ENCODE measurements at places on chromosomes 16 and 17.

DNA sequence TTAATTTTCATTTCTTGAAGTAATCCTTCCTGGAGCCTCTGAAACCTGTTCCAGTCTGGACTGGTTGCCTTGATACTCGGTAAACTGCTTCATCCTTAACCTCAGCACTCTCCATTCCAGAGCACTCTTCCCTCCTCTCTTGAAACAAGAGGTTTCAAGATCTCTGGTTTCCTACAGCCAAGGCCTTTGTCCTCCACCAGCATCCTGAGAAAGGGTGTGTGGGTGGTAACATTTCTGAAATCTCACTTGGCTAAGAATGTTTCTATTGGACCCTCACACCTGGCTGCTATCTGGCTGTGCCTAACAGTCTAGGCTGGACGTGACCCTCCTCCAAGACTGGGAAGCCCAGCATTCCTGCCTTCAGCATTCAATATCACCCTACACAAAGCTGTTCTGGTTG, 99.7 kb downstream of the CYTH1 start:
- DNase-seq: no peak

GRCh38 chr16:24729951-24730815, 732 bp downstream of the TNRC6A start:
- no peak for DNase-seq

DNA sequence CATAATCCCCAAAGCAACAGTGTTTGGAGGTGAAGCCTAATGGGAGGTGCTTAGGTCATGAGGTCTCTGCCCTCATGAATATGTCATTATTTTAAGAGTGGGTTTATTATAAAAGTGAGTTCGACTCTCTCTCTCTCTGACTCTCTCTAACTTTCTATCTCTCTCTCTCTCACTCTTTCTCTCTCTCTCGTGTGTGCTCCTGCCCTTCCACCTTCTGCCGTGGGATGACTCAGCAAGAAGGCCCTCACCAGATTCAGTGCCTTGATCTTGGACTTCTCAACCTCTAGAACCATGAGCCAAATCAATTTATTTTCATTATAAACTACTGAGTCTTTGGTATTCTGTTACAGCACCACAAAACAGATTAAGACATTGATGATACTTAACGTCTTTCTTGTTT, 53.7 kb upstream of the TANC2 start:
- no peak for DNase-seq

DNA sequence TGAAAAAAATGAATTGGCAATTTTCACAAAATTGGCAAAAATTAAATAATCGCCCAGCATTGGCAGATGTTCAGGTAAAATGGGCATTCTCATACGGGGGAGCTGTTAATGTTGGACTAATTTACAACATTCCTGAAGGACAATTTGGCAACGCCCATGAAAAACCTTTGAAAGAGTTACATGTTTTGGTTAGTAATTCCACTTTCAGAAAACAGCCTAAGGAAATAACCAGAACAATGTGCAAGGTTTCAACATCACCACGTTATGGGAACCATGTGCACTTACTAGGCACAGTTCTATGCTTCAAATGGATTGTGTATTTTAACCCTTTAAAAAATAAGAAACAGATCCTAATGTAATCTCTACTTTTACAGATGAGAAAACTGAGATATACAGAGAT, 62.7 kb downstream of the CDYL2 start:
- DNase-seq: no peak
